ENCODE measurements at places on chromosomes 12 and 14.

GRCh38 chr12:22396735-22397134 is 62.2 kb upstream of the ST8SIA1 start:
- DNase-seq = no peak

DNA sequence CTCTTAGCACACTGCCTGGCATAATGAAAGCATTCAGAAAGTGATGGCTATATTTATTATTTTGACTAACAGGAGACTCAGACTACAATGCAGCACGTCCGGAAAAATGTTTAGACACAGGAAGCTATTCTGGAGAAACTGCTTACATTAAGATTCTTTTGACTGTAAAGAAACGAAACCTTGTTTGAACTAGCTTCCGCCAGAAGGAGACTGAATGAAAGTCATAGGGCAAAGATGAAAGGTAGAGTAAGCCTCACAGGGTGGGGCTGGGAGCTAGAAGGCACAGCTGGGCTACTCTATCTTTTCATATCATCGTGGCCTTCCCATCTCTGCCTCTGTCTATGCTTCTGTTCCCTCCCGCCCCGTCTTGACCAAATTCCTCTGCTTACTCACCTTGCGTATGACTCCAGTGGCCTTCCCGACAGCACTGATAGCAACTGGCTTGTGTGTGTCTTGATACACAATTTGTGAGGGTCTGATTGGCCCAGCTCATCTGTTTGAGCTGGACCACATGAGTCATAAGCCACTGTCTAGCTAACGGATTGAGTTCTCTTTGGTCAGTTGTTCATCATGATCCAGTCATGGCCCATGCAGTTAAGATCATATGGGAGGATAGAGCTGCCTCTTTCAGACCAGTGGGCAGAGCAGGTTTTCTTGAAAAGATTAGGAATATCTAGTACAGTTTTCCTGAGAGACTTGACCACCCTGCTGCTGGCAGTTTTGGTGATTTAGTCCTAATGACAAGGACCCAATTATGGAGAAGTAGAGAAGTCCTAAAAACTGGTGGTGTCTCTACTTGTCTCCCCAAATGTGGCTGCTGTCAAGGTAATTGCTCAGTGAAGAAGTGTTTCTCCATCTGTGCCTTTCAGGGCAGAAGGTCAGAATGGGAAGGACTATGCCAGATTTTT is 151.5 kb upstream of the SLC38A2 start:
- peak; percentile 100 for DNase-seq

DNA sequence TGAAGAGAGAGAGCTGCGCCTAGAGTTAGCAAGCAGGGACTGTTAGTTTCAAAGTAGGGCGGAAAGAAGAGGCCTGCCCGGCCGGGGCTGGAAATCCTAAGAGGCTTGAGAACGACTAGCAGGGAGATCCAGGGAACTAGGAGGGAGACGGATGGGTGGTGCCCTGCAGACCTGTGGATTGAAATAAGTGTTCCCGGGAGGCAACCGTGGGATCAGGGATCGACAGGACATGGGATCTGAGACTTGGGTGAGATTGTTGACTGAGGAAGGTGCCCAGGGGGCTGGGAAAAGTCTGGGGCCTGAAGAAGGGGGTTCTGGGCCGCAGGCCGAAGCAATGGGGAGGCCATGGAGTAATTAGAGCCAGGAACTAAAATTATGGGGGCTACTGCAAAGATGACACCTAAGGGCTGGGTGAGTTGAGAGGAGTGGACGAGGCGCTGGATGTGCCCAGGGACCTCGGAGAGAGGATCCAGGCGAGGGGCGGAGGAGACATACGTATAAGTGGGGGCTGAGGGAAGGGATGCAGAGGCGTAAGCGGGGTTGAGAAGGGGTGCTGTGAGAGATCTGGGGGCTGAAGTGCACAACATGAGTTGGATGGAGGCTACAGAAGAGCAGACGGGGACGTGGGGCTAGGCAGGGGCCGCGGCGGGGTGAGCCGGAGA is 635 bp downstream of the LTA4H start:
- DNase-seq = peak; percentile 18

- DNase-seq = no peak
Measured at GRCh38 chr12:13443498-13443897, 247.0 kb downstream of the EMP1 start.

- peak; percentile 51 for DNase-seq
Measured at GRCh38 chr12:116975779-116976393, 65.1 kb downstream of the FBXW8 start.

DNA sequence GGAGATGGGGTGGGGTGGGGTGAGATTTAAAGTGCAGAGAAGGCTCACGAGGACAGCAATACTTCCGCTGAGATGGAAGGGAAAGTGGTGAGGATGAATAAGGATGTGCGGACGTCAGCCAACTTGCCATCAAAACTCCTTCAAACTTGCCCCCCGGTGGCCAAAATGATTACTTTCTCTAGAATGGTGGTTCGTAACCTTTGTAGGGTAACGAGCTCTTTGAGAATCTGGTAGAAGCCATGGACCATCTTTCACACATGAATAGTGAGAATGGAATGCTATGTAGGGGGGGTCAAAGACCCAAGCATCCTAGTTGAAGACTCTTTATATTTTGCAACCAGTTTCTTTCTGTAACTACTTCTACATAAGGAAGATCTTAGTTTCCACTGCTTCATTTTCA is 245.9 kb upstream of the DDHD1 start:
- DNase-seq = peak; percentile 64

DNA sequence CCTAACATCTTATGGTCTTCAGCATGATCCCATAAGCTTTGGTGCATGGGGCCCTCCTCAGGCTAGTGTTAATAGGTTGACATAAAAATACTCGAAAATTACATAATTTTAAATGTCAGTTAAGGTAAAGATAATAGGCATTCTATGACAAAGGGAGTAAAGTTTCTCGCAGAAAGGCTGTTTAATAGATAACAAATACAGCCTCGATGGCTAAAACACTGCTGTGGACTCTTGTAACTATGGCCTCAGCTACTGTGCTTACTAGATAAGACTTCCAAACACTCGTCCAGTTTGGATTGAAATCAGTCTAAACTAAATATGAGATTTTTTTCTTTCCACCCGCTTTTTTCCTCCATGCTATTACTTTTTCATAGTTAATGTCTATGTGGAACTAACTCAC is 23.2 kb upstream of the MGST1 start:
- no peak for DNase-seq

GRCh38 chr12:96220902-96221301 is 26.7 kb downstream of the ELK3 start:
- DNase-seq = peak; percentile 94

DNA sequence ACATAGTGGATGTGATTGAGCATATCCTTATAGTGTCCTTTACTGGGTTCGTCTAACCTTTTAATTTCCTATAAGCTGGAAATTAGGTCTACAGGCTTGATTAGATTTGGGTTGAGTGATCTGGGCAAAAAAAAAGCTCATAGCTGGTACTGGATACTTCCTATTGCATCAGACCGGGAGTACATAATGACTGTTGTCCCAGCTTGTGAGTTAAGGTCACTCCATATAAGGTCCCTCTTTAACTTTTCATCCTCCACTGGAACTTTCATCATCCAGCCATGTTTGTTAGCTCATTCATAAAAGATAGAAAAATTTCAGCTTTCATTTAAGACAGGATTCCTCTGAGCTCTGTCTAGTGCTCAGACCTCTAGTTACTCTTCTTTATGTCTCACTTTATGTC is 80.8 kb downstream of the C14orf132 start:
- no peak for DNase-seq

DNA sequence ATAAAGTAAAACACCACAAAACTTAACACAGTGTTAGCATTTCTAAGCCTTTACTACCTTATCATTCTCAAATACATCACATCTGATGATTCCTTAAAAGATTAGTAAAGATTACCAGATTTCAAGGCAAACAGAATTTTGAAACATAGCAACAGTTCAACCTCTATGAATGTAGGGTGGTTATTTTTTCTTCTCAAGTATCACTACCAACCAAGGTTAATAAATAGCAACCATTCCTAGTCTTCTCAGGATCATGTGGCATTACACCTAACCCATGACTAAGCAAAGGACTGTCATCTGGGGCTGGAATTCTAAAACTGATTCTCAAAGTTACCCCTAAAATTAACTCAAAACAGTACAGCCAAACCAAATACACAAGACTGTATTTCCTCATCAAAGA is 39.4 kb upstream of the CSRNP2 start:
- DNase-seq = no peak

DNA sequence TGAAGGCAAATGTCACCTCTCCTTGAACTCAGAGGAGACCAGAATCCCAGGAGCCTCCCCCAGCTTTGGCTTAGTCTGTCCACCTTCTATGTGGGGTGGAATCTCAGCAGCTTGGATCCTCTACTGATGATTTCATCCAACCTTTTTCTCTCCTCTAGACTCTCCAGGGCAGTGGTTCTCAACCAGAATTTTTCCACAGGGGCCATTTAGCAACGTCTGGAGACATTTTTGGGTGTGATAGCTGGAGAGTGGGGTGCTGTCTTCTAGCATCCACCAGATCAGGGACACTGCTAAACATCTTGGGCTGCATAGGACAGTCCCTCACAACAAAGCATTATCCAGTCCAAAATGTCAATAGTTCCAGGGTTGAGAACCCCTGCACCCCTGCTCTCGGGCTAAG is 4.4 kb upstream of the DDX23 start:
- no peak for DNase-seq

DNA sequence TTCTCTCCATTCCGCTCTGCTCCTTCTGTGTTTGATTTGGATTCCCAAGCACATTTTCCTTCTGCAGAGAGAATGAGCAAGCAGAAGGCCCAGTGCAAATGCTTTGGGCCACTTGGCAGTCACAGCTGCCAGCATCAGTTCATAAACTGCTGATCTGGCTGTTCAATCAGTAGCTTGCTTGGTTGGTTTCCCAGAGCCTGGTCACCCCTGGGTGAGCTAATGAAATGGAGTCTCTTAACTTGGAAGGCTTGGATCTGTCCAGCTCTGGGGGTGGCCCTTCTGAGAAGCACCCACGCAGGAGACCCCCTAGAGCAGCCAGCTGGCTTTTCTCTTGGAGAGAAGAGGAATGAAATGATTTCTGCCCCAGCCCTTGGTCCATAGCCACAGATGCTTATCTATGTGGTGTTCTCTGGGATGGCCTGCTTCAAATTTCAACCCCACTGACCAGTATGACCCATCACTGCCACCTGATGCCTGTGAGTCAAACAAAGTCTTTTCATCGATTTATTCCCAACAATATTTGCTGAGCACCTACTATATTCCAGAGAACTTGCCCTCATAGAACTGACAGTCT is 30.3 kb downstream of the FAIM2 start:
- DNase-seq = peak; percentile 36

- DNase-seq = peak; percentile 6
Measured at GRCh38 chr12:100372853-100373640, 16.2 kb downstream of the SLC17A8 start.

DNA sequence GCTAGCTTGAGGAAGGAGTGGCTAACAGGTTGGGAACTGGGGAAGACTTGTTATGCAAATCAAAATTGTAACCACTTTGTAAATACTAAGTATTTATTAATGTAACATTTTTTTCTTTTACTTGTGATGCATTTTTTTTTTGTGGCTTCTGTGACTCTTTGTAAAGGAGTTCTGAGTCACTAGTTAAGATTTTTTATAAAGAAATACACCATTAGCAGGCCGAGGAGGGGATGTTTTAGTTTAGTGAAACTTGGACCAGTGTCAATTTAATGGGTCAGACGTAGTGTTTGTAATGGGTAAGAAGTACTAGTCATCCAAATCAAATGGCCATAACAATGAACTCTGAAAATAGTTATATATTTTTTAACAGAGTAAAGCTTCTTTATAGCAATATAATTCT is 43.1 kb downstream of the AKAP6 start:
- DNase-seq = peak; percentile 91

GRCh38 chr12:19150273-19150900 is 20.9 kb downstream of the PLEKHA5 start:
- peak; percentile 36 for DNase-seq

- no peak for DNase-seq
Measured at GRCh38 chr12:102024765-102025164, 37.0 kb downstream of the WASHC3 start.

DNA sequence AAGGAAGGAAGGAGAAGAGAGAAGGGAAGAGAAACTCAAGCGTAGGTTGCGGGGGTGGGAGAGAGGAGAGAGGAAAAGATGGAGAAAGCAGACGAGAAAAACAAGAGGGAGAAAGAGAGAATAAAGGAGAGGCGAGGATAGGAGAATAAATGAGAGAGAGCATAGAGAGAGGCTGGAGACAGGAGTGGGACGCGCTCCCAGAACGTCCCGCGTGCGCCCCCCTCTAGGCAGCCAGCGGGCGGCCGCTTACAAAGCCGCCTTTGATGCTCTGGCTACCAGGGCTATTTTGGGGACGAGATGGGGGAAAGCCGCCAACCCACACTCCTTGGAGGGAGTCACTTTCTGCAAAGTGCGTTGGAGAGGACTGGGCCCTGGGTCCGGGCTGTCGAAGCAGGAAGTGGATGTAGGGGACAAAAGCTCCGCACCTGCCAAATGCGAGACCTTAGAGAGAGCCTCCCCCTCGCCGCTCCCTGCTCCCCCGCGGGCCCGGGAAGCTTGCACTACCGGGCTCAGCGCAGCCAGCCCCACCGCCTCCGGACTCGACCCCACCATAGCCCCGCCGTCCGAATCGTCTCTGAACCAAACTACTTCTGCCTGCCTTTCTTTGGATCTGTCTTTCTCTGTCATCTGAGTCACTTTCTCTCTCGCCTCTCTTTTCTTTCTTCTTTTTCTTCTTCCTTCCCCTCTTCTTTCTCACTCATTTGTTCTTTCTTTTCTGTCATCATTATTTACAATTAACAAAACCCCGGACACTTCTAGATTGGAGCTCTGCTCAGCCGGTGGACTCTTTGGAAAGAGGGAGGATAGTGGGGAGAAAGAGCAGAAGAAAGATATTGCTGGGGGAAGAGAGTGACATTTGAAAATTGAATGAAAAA is 8.0 kb downstream of the ASCL1 start:
- DNase-seq = no peak

All from LHCN-M2 (cell line).